ENCODE measurements at places on chromosomes 16 and 17.
A peak's percentile ranks its signal among the peaks of the same experiment; 100 is the strongest.

- no peak for DNase-seq
Measured at GRCh38 chr16:85563515-85564276, 49.4 kb upstream of the GSE1 start.

DNA sequence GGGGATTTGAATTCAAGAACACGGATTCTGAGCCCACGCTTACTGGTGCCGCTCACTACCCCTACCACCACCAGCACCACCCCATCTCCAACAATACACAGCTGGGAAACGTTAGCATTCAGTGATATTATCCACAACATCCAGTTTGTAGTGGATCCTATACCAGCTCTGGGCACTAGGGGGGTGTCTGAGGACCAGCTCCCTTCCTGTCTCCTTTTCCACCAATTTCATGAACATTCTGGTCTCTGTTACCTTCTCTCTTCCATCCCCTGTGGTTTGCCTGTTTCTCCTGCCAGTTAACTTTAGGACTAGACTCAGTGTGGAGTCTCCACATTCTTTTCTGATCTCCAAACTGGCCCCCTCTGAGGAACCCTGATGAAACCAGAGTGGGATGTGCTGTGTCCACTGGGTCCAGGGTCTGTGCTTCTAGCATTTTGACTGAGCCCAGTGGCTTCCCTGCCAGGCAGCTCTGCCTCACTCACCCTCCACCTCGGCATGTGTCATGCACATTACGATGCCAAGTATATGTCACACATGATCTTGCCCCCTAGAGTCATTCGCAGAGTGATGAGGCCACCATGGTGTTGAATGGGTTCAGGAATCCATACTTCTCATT is 187.0 kb upstream of the CDH13 start:
- no peak for DNase-seq

DNA sequence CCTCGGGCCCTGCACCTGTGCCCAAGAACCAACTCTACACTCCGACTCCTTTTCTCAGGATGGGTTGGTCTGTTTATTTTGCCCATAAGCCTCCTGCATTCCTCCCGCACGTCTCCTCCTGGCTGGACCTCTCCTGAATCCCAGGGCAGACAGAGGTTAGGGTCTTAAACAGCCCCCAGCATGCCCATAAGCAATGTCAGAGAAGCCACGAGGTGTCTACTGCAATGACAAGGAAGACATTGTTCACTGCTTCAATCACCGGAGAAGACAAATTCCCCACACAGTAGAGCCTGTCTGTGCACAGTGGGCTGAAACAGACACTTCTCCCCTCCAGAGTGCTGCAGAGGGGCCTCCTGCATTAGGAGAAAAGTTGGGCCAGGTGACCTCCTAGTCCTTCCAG is 230.6 kb upstream of the RPL38 start:
- no peak for DNase-seq

GRCh38 chr16:25832291-25832690 is 140.5 kb downstream of the HS3ST4 start:
- no peak for DNase-seq

- peak; percentile 63 for DNase-seq
Measured at GRCh38 chr16:51150888-51151320, at the start of gene SALL1. SALL1 (minus strand) TSS chr16:51151270; CDS start chr16:51151241, 29 bp downstream.

DNA sequence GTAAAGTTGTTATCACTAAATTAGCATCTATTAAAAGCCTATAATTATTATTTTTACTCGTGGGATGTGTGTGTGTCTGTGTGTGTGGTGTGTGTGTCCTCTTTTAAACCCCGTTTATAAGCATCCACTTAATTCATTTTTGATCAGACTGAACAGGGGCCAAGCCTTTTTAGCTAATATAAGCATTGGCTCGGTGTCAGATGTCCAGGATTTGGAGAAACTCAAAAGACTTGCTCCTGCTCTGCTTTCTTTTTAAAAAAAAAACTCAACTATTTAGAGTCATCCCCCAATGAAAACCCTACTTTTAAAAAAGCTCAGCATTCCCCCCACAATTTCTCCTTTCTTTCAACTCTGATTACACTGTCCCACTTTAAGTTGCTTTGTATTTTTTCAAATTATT is 459.3 kb upstream of the MAF start:
- DNase-seq = no peak

DNA sequence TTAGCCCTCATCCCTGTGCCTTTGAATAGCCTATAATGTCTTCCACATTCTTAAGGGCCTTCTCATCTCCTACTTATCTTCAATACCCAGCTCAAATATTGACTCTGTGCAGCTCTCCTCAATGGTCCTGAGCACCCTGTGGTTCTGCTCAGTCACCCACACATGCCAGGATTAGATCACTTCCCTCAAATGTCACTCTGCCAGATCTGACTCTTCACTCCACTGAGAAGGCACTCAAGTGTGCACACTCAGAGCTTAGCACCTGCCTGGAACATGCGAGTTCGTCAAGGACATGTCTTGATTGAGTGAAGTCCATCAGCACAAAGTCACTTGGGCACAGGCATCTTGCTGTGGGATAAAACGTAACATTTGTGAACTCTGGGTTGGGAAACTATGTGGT is 404.8 kb downstream of the CDH13 start:
- no peak for DNase-seq

DNA sequence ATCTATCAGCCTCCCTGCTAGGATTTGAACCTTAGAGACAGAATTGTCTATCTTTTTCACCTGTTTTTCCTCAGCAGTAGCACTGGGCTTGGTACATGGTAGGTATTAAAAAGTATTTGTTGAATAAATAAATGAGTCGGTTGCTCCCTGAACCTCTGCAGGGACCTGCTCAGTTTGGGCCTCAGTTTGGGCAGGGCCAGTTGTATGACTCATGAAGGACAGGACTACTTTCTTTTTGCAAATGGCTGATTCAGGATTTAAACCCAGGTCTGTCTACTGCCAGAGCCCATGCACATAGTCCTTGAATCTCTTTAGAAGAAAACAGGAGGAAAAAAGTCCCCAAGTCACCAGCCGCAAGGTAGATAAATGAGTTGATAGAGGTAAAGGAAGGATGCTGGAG is 3.1 kb downstream of the MMP2 start:
- DNase-seq = no peak

DNA sequence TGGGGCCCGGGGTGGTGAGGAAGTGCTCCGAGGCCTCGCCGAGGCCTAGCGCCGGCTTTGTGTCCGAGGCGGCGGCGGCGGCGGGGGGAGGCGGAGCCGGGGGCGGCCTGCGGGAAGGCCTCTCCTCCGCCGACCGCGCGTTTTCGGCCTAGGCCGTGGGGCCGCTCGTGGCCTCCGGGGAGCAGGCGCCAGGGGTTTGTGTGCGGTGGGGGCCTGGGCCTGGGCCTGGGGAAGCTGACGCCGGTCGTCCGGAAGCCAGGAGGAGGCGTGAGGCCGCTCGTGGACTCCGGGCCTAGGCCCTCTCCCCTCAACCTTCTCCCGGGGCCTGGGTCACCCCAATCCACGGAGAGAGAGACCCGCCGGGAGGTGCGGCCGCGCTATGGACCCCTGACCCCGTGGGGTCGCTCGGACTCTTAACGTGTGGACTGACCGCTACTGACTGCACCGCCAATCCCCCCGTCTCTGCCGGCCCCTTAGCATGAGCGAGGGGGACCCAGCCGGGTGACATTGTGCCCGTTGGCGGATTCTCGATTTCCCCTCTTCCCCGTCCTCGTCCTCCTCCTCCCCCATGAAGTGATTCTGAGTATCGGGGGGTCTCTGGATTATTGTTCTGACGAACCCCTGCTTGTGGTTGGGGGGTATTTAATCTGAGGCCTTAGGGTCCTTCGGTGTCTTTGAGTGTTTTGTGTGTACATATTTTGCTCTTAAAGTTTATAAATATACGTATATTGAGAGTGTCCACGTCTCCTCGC is 660 bp downstream of the RBBP6 start:
- peak; percentile 47 for DNase-seq

DNA sequence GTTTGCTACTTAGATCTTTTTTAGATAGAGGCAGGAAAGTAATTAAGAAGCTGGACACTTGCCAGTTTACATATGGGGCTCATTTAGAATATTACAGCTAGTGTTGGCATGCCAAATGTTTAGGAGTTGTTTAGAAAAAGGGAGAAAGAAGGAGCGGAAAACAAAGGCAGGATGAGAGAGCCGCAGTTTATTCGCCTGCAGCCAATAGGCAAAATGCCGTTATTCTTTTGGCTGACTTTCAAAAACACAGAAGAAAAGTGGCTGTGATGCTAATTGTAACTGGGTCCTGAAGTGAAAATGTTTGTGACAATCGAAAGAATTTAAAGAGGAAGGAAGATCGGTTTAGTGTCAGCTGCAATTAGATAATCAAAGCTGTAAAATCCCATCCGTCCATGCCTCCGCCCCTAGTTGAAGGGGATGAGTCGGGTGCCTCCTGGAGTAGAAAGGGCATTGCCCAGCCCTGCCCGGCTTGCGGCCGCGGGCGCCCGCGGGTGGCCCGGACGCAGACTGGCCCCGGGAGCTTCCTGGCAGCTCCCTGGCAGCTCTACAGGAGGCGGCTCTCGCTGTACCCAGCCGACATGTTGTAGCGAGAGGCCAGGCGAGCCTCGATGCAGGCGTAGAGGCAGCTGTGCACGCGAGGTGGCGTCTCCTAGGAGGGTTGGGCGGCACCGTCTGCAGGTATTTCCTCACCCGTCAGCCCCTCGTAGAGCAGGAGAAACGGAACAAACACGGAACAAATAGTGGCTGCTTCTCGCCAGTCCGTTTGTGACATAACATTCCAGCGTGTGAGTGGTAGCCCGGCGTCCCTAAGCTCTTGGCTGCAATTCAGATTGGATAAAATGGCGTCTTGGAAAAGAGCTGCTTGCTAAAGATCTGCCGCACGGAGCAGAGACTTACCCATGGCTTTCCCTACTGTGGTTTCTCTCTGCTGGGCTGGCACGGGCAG is 82.2 kb downstream of the TNRC6C start:
- DNase-seq = peak; percentile 88

DNA sequence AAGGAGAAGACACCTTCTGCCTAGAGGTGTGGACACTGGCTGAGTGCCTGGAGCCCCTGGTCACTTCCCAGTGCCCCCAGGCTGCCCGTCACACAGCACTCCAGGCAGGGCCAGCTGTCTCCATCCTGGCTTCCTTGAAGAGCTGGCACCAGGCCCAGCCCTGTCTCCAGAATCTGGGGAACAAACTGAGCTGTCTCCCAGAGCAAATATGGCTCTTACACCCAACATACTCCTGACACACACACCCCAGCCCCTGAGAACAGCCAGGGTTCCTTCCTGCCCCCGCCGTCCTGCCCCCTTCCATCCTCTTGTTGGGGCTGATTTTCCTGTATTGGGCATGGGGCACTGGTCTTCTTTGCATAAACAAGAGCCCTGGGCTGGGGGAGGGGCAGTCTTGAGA is 9.1 kb downstream of the NHERF1 start:
- DNase-seq = peak; percentile 22

- DNase-seq = no peak
Measured at GRCh38 chr16:12239226-12239625, 262.7 kb downstream of the SNX29 start.

DNA sequence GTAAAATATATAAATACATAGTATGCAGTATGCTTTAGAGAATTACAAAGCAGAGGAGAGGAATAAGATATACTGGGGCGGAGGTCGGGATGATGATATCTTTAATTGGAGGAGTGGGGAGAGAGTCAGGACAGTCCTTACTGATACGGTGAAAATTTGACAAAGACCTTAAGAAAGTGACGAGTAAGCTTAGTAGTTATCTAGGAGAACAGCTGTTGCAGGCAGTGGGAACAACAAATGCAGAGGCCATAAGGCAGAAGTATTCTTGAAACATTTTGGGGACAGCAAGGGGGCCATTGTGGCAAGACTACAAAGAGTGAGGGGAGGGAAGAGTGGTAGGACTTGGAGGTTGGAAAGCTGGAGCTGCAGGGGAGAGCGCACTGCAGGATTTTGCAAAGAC is 22.3 kb upstream of the CDC6 start:
- DNase-seq = no peak

GRCh38 chr16:57665541-57665940 is 2.6 kb upstream of the ADGRG3 start:
- DNase-seq = no peak

GRCh38 chr17:7932949-7933348 is 943 bp downstream of the CNTROB start:
- DNase-seq = no peak

- DNase-seq = no peak
Measured at GRCh38 chr16:7303052-7303610, 29.5 kb upstream of the RBFOX1 start.

DNA sequence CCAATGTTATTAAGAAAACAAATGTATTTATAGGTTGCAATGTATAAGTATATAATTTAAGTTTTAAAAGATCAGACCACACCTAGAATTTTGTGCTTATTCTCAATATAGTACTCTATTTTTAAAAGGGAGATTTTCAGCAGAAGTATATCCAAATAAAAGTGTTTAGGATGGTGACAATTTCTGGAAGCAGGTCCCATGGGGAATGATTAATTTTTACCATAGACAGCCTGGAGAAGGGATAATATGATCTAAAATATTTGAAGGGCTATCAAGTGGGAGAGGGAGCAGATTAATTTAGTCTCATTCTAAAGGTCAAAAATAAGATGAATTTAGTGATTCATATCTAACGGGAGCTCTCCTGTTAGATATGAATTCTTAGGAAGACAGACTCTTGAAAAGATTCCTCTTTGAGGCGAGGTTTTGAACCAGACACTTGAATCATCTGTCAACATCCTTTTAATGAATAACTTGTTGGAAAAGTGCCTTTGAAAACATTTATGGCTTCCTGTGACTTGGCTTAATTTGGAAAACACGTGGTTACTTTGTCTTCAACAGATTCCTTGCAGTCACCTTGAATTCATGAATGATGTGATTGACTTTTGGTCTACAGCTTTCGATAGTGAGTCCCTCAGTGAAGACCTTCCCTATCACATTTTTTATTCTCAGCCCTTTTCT is 29.3 kb upstream of the SMIM36 start:
- no peak for DNase-seq

GRCh38 chr17:80755650-80756405 is 211.2 kb downstream of the RPTOR start:
- DNase-seq = no peak

DNA sequence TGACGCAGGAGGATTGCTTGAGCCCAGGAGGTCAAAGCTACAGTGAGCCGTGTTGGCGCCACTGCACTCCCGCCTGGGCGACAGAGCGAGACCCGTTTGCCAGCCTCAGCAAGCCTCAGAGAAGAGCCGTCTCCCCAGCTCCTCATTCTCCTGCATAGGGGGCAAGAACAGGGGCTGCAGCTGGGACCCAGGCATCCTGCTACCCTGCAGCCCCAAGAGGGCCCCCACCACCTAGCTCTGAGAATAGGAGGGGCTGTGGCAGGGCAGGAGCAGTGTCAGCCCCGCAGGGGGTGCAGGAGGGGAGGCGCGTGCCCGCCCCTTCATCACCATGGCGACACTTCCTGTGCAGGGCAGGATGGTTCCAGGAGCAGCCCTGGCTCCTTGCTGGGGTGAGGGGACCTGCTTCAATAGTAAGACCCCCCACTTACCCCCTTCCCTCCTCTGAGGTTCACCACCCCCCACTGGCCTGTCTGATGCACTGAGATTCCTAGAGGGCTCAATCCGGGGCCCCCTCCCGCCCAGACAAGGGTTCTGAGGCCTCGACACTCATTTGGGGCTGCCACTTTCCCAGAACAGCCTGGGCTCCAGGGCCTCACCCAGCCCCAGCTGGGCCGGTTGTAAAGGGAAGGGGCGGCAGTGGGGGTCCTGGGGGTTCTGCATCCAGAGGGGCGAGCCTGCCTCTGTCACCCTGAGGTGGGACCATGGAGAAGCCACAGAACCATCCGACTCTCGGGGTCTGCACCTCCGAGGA is 20.2 kb downstream of the VASN start:
- no peak for DNase-seq

- DNase-seq = no peak
Measured at GRCh38 chr17:44911133-44912001, 3.9 kb downstream of the GFAP start.

- no peak for DNase-seq
Measured at GRCh38 chr16:87658564-87659225, 56.4 kb downstream of the JPH3 start.

GRCh38 chr16:55393991-55394390 is 70.0 kb downstream of the IRX6 start:
- no peak for DNase-seq
